ENCODE measurements at places on chromosomes 4 and X.

DNA sequence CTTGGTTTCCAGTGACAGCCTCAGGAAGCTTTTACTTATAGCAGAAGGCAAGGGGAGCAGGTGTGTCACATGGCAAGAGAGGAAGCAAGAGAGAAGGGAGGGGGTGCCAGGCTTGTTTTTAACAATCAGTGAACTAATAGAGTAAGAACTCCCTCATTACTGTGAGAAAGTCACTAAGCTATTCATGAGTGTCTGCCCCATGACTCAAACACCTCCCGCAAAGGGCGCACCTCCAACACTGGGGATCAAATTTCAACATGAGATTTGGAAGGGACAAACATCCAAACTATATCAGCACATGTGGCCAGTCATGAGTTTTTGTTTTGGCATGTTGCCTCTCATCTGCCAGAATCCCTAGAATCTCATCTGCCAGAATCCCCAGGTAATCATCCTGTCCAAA lies 183.5 kb upstream of the C1QTNF7 start:
- no peak for DNase-seq

GRCh38 chrX:141619336-141619735 lies 29.8 kb downstream of the SPANXA2 start:
- DNase-seq, result no peak

DNA sequence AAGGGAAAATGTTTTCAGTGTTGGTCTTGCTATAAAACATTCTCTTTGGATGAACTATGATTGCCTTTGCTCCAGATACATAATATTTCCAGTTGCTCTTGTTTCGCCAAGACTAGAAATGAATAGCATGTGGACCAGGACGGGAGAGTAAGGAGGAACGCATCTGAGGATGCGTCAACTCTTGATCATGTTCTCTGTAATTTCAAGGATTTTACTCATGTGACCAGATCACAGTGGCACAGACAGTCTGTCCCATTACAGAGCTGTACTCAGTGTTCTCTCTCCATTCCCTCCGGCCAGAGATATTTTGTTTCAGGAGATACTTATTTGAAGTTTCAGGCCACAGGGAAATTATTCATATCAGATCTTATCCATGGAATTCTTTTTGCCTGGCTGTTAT lies 266.6 kb downstream of the MID1IP1 start:
- DNase-seq, result no peak

DNA sequence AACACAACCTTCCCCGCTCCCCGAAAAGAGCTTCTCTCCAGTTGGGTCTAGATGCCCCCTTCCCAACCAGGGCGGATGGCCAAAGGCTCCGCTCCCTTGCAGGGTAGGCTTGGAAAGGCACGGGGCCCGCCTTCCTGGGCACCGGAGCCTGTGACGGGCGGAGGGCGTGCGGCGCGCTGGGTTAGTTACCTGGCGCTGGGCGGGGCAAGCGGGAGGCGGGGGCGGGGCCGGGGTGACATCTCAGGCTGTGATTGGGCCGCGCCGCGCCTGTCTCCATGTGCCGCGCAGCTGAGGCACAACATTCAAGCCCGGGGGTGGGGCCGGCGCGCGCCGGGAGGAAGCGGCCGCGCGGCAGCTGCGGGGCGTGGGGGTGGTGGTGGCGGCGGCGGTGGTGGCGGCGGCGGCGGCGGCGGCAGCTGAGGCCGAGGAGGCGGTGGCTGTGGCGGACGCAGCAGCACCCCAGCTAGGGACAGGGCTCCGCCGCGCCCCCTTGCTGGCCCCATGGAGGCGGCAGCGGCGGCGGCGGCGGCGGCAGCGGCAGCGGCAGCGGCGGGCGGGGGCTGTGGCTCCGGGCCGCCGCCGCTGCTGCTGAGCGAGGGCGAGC lies at the start of gene REPS2:
REPS2 (plus strand) TSS at position 298 of the 604 bp plus-strand sequence; CDS start at position 502, 204 bp downstream.
- peak; percentile 72 for DNase-seq

GRCh38 chrX:115531818-115532403 lies 29.1 kb upstream of the PLS3 start:
- DNase-seq, result no peak

GRCh38 chrX:139187738-139188137 lies 342.8 kb upstream of the F9 start:
- DNase-seq, result no peak
